AG08395 (cell line): ENCODE measurements at places on chromosomes 12 and 14.
A peak's percentile ranks its signal among the peaks of the same experiment; 100 is the strongest.

DNA sequence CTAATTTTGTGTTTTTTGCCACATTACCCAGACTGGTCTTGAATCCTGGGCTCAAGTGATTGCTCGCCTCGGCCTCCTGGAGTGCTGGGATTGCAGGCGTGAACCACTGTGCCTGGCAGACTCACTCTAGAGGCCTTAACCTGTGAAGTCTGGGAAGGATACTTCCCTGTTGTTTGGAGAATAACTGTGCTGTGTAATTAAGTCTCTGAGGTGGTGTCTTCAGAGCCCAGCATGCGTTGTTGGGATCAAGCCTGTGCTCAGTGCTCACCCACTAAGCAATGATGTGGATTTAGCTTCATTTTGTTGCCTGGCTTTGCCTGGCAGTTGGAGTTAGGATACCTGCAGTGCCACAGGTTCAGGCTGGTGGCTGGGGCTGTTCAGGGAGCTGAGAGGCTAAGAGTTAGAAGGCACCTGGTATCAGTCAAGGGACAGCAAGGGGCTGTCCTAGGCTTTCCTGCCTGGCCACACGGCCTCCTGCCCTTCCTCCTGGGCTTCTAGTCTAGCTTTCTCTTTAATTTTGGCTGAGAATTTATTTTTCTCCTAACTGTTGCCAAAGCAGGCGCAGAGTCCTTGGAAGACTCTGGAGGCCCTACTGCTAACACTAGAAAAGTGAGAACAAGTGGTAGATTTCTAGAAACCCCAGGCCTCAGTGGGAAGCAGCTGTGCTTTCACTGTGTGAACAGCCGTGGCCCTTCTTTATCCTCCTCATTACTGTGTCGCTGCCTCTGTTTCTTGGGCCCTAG is 38.5 kb downstream of the EP400 start:
- DNase-seq = no peak

- DNase-seq = peak; percentile 64
These were observed 8.7 kb downstream of the MARK3 start for GRCh38 chr14:103393676-103394626.

- no peak for DNase-seq
These were observed 43.9 kb downstream of the RIN3 start for GRCh38 chr14:92557544-92557912.

GRCh38 chr14:52700701-52701172 is 5.4 kb upstream of the ERO1A start:
- DNase-seq = no peak

DNA sequence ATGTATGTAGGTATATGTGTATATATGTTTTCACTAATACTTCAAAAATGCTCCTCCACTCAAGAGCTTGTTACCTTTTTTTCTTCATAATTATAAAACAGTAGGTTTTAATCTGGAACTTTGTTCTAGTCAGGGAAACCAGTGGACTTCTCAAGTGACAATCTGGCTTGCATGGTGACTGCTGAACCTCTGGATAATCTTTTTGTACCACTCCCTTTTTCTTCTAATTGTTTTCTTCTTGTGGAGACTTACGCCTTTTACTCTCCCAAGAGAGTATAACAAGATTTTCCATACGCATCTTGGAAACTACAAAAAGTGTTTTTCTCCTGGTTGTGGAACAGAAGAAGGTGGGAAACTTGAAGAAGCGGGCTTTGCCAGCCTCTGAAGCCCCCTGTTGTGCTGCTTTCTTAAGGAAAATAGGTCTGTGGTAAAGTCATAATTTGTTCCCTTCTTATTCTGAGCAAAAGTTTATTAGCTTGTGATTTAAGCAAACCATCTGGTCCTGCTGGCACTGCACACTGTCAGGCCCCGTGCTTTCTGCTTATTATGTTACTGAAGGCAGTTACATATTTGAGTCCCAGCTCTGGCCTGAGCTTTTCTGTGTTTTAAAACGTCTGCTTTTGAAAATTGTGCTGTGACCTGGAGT is 291.8 kb downstream of the ERC1 start:
- DNase-seq = peak; percentile 27

DNA sequence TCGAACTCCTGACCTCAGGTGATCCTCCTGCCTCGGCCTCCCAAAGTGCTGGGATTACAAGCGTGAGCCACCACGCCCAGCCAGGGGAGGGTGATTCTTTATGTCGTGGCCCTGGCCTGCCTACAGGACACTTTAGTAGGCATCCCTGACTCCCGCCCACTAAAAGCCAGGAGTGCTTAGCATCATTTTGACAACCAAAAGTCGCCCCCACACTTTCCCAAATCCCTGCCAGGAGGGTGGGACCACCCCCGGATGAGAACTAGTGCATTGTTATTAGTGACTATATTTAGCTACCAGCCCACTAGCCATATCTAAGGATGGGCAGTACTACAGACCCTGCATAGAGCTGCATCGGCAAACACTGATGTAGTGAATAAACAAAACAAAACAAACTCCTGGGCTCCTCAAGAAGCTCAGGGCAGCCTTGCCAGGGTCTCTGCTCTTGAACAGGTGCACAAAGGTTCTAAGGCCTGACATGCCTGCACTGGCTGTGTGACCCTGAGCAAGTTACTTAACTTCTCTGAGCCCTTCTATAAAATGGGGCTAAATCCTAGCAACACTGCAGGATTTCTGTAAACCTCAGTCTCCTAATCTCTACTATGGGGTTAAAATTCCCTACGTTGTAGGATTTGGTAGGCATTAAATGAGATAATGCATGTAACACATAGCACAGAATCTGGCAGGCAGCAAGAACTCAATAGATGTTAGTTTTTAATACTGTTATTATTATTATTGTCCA is 2.2 kb downstream of the CAMKK2 start:
- DNase-seq = no peak

DNA sequence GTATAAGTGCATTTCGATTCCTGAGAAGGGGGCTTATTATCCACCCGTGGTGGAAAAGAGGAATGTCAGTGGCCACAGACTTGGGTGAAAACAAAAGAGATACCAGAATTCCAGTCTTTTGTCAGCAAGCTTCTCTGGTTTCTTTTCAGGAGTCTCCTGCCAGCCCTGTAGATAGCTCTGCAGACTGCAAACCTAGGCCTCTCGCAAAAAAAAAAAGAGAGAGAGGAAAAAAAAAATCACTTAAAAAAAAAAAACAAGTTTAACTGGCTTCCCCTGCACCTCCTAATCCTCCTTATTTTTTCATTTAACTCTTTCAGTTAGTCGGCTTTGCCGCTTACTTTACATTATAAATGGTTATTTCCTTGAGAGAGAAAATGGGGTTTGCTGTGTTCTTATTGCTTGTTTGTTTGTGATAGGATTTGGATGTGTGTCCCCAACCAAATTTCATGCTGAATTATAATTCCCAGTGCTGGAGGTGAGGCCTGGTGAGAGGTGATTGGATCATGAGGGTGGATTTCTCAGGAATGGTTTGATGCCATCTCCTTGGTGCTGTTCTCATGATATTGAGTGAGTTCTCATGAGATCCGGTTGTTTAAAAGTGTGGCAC is 170.0 kb downstream of the BCL11B start:
- DNase-seq = no peak
